ENCODE measurements at places on chromosomes 5 and 9.

- no peak for DNase-seq
Observed at GRCh38 chr5:57435701-57436134, 46.9 kb downstream of the ACTBL2 start.

DNA sequence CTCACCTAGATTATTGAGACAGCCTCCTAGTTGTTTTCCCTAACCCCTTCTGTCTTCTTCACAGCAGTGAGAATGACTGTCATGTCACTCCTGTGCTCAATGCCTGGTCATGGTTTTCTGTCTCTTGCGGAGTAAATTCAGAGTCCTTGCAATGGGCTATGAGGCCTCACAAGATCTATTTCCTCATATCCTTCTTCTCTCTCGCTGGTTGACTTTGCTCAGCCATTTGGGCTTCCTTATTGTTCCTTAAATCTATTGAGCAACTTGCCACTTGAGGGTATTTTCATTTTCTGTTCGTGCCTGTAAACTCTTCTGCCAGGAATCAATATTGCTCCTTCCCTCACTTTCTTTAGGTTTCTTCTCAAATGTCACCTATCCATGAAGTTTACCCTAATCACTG lies 9.0 kb downstream of the PPP3R2 start:
- no peak for DNase-seq

- peak; percentile 77 for DNase-seq
Observed at GRCh38 chr5:38666668-38667498, 110.4 kb upstream of the LIFR start.

GRCh38 chr5:125413496-125414274 lies 667.2 kb upstream of the ZNF608 start:
- DNase-seq, result no peak

DNA sequence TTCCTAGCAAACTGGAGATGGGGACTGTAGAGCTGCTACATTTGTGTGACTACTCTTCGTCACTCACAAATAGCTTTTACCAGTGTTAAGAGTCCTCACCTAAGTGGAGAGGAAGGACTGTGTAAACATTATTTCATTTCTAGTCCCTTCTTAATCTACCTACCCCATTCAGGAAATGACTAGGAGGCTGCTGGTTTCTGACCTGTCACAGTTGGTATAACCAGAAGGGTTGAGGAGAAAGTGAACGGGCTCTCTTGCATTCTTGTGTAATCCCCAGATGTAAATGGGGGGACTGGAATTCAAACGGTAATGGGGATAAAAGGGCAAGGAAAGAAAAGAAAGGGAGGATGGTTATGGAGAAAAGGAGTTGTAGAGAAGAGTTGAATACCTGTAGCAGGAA lies 35.4 kb upstream of the BNIP1 start:
- DNase-seq, result no peak

DNA sequence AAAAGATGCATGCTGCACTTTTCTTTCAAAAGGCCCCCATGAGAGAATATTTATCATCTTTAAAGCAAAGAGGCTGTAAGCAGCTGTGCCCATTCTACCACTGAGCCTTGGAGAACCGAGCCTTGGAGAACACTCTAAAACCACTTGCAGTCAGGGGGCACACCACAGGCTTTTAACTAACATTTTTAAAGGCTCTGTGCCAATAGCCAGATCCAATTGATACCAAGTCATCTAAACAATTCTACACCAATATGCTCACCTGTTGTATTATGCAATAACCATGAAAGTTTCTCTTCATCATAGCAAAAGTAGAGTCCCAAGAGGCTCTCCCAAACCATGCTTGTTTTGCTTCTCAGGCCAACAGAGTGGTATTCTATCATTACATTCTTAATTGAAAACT lies 1090.5 kb upstream of the SEMA6A start:
- peak; percentile 85 for DNase-seq

DNA sequence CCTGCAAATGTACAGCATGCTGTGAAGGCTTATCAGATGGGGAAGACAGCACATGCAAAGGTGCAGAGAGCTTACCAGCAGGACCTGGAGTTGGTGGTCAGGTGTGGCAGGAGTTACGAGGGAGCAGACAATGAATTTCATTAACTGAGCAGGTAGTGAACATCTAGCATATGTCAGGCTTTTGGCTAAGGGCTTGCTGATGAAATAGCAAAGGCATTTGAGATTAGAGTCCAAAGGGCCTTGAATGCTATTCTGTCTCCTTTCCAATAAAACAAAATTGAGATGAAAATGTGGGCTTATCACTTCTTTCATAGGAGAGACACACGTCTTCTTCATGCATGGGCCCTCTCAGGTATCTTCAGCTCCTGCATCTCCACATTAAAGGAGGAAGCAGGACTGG lies 36.6 kb upstream of the PPARGC1B start:
- DNase-seq, result no peak

DNA sequence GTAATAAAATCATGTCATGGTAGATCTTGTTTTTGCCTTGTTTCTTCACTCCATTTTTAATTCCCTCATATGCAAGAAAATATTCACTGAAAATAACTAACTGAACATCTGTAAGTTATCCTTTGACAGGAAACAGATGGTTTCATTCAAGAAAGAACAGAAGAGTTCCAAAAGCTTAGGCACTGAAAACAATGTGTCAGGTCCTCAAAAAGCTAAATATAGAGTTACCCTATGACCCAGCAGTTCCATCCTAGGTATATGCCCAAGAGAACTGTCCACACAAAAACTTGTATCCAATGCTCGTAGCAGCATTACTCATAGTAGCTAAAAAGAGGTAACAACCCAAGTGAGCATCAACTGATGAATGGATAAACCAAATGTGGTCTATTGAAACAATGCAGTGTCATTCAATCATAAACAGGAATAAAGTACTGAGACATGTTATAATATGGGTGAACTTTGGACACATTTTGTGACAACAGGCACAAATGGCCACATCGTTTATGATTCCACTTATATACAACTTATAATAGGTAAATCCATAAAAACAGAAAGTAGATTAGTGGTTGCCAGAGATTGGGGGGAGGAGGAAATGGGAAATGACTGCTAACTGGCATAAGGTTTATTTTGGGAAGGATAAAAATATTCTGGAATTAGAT lies 231.0 kb downstream of the FRMD3 start:
- no peak for DNase-seq

GRCh38 chr5:139648205-139649081 lies at the start of gene CXXC5:
CXXC5 (plus strand) TSS chr5:139648349; CDS start chr5:139680524, 32,175 bp downstream.
- DNase-seq, result peak; percentile 84

- DNase-seq, result peak; percentile 7
Observed at GRCh38 chr9:20357037-20357432, 265.3 kb downstream of the MLLT3 start.

- DNase-seq, result no peak
Observed at GRCh38 chr5:149205625-149206523, 64.6 kb downstream of the ABLIM3 start.

DNA sequence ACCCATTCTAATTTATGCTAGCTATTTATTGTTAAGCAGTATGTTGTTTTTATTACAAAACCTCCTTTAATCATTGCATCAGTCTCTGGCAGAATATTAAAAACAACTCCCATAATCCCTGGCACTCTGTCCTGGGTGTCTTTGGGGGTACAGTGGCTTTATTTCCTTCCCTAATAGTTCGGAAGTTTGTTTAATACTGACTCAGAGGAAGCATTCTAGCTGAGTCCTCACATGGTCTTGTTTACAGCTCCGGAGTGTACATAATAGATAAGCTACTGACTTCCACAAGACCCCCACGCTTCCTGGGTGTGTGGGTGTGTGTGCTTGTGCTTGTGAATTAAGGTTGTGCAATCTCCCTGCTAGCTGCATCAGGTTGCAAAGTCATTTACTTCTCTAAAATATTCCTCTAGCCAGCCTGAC lies 149.8 kb upstream of the CDKN2B start:
- peak; percentile 82 for DNase-seq

DNA sequence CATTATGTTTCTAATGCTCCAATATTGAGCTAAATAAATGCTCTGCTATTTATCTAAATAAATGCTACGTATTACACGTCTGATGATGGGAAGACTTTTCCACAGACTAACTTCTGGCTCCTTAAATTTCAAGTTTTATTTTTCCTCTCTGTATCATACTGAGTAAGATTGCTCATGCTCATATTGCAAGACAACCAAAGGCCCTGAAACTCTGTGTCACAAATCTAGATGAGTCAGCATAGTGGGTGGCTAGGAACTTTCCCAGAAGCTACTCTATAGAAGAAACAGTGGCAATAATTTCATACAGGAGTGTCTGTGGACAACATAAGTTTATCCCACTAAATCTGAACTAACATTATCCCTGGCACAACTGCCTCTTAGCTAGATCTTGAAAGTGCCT lies 53.0 kb upstream of the RFX3 start:
- DNase-seq, result peak; percentile 77

DNA sequence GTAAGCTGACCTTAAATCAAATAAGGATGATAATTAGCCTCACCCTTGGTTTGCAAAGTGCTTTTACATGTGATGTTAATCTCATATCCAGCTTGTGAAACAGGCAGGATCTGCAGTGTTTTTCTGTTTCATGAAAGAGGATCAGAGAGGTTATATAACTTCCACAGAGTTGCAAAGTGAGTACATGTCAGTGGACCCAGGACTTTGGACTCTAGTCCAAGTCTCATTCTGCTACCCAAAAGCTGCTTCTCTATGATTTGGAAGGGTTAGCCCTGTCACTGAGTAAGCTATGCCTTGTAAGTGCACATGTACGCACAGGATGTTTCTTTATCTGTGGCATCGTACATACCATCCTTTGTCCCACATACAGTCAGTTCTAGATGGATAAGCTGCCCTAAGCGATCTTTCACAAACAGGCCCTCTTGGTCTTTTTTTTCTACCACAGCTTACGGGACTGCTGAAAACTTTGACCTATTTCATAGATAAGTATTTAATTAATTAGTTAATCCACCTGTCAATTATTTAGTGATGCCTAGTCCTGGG lies 322.9 kb downstream of the TMEM38B start:
- DNase-seq, result no peak

DNA sequence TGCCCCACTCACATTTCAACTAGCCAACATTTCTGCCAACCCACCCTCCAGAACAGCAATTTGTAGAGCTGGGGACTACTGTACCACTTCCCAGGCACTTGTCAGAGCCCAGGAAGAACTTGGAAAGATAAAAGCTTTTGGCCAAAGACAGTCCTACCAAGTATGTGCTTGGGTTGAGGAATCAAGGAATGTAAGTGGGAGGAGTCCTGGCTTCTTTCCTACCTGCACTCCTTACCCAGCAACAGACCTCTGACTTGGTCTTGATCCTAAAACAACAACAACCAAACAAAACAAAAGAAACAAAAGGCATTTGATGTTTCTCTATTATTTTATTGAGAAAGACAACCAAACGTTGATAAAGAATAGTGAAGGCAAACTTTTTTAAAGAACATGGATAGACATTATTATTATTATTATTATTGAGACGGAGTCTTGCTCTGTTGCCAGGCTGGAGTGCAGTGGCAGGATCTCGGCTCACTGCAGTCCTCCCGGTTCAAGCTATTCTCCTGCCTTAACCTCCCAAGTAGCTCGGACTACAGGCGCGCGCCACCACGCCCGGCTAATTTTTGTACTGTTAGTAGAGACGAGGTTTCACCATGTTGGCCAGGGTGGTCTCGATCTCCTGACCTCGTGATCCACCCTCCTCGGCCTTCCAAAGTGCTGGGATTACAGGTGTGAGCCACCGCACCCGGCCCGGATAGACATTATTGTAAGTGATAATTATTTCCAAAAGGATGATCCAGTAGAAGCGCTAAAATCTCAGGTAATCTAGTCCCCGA lies 33.5 kb downstream of the ANXA2R start:
- DNase-seq, result no peak

GRCh38 chr9:8888591-8888990 lies 1089.0 kb upstream of the DMAC1 start:
- DNase-seq, result no peak
